Naive thymus-derived CD4-positive, alpha-beta T cell (primary cell): ENCODE measurements at places on chromosomes 16 and 17. TPM values are rescaled to one million over a fixed set of nuclear protein-coding genes. Genes with fewer than 3 reads are reported as not detected.

Gene CWC25
- 53.4 TPM for total RNA-seq

Gene TTYH2
- 9.8 TPM for total RNA-seq

Gene ARMC7
- total RNA-seq, result 17.8 and 19.4 TPM in 2 replicates

Gene PRCD
- total RNA-seq, result not detected

Gene NXPH3
- total RNA-seq, result not detected

Gene CACNG1
- total RNA-seq, result not detected in 2 replicates

Gene PPP1R27
- total RNA-seq, result not detected

GRCh38 chr16:19700319-19700781 lies 17.7 kb downstream of the KNOP1 start:
- H3K4me3 ChIP-seq, result no peak overlapping the region
- peaks cover 34% of the 10 kb centered on the region for H3K4me1 ChIP-seq
- peaks cover 44% of the 10 kb centered on the region for H3K36me3 ChIP-seq

- H3K27ac ChIP-seq, result no peak overlapping the region
- no peaks in the 10 kb centered on the region for H3K36me3 ChIP-seq
- H3K27me3 ChIP-seq, result no peaks in the 10 kb centered on the region
- DNase-seq, result no peak
- no peak overlapping the region for H3K4me3 ChIP-seq
These were observed 7.1 kb downstream of the LGALS3BP start for GRCh38 chr17:78972507-78973105.

- no peak overlapping the region for H3K4me3 ChIP-seq
- peaks cover 4% of the 10 kb centered on the region for H3K4me1 ChIP-seq
- peaks cover 6% of the 10 kb centered on the region for H3K36me3 ChIP-seq
These were observed 18.3 kb downstream of the COQ7 start for GRCh38 chr16:19085679-19086200.

- no peaks in the 10 kb centered on the region for H3K4me1 ChIP-seq
- DNase-seq, result no peak
- no peak overlapping the region for H3K4me3 ChIP-seq
- no peaks in the 10 kb centered on the region for H3K27me3 ChIP-seq
- no peak overlapping the region for H3K27ac ChIP-seq
These were observed 57.4 kb downstream of the SNTB2 start for GRCh38 chr16:69244336-69244735.

GRCh38 chr17:5437721-5438317 lies 1.1 kb downstream of the C1QBP start:
- H3K4me1 ChIP-seq, result peaks cover 19% of the 10 kb centered on the region
- peak overlapping the region; percentile 89 for H3K27ac ChIP-seq
- no peak for DNase-seq
- peaks cover 15% of the 10 kb centered on the region for H3K36me3 ChIP-seq
- no peaks in the 10 kb centered on the region for H3K27me3 ChIP-seq
- peak overlapping the region; percentile 80 for H3K4me3 ChIP-seq

DNA sequence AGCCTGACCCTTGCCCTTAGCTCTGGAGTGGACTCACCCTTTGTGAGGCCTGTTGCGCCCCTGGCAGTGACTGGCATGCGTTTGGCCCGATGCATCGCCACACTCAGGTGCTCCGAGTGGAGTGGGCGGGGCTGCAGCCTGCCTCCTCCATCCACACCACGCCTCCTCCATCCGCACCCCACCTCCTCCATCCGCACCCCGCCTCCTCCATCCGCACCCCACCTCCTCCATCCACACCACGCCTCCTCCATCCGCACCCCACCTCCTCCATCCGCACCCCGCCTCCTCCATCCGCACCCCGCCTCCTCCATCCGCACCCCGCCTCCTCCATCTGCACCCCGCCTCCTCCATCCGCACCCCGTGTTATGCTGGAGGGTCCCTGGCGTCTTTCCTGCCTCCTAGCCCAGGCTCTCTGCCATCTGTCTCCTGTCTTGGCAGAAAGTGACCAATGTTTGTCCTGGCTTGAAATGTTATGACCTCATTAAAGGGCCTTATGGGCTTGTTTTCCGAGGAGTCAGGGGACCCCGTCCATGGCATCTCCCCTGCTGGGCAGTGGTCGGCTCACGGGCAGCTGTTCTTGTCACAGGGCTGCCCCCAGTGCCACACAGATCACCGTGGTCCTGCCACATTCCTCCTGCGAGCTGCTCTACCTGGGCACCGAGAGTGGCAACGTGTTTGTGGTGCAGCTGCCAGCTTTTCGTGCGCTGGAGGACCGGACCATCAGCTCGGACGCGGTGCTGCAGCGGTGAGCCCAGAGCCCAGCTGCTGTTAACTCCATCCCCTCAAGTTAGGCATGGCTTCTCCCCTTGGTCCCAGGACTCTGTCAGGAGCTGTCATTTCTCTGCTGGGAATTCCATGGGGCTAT lies 28.7 kb upstream of the MYO15B start:
- no peaks in the 10 kb centered on the region for H3K27me3 ChIP-seq
- no peak for DNase-seq
- H3K36me3 ChIP-seq, result peaks cover 4% of the 10 kb centered on the region
- H3K4me1 ChIP-seq, result no peaks in the 10 kb centered on the region
- no peak overlapping the region for H3K27ac ChIP-seq

DNA sequence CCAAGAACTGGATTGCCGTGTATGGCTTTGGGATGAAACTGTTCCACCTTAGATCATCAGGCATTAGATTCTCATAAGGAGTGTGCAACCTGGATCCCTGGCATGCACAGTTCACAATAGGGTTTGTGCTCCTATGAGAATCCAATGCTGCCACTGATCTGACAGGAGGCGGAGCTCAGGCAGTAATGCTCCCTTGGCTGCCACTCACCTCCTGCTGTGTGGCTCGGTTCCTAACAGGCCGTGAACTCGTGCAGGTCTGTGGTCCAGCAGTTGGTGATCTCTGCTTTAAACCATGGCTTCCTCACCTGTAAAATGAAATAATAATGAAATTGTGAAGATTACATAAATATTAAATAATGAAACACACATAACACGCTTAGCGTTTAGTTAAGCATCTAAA lies 45.5 kb upstream of the FBXO47 start:
- H3K4me3 ChIP-seq, result no peak overlapping the region
- H3K4me1 ChIP-seq, result peaks cover 17% of the 10 kb centered on the region
- no peaks in the 10 kb centered on the region for H3K27me3 ChIP-seq
- H3K27ac ChIP-seq, result no peak overlapping the region
- DNase-seq, result no peak

- H3K4me3 ChIP-seq, result no peak overlapping the region
- no peaks in the 10 kb centered on the region for H3K4me1 ChIP-seq
- H3K27me3 ChIP-seq, result no peaks in the 10 kb centered on the region
- no peak overlapping the region for H3K27ac ChIP-seq
- DNase-seq, result no peak
These were observed 198.0 kb downstream of the ZNF423 start for GRCh38 chr16:49657736-49658465.

- no peaks in the 10 kb centered on the region for H3K4me1 ChIP-seq
- H3K4me3 ChIP-seq, result no peak overlapping the region
- H3K36me3 ChIP-seq, result no peaks in the 10 kb centered on the region
These were observed 15.4 kb upstream of the TMEM92 start for GRCh38 chr17:50258647-50259476.

DNA sequence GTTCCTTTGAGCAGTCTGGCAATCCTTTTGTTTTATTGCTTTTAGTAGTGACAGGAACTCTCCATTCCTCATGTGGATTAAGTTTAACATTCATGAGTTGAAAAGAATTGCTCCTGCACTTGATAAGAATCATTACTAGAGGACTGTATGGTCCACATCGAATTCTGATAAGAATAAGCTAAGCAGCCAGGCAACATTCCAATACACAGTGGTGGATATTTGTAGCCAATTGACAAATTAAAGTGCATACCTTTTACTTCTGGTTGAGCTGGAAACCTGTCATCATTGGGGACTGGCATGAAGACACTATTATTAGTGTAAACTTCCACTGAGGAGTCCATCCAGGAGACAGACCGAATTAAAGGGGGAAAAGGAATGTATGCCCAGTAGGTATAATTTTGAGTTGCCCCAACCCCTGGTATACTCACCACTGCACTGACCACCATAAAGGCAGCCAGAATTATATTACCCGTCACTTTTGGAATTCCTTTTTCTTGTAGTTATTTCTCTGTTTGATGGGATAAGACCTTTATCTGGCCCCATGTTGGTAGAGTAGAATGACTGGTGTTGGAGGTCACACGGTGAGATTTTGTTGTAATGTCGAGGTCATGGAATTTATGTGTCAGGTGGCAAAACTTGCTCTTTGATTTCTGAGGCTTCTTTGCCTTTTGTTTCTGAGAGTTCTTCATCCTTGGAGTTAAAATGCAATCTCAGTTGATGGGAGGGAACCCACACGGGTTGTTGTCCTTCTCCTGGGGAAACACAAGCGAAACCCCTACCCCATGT lies 72.1 kb upstream of the ARL4D start:
- no peaks in the 10 kb centered on the region for H3K27me3 ChIP-seq
- H3K27ac ChIP-seq, result no peak overlapping the region
- H3K4me1 ChIP-seq, result no peaks in the 10 kb centered on the region
- no peak overlapping the region for H3K4me3 ChIP-seq

DNA sequence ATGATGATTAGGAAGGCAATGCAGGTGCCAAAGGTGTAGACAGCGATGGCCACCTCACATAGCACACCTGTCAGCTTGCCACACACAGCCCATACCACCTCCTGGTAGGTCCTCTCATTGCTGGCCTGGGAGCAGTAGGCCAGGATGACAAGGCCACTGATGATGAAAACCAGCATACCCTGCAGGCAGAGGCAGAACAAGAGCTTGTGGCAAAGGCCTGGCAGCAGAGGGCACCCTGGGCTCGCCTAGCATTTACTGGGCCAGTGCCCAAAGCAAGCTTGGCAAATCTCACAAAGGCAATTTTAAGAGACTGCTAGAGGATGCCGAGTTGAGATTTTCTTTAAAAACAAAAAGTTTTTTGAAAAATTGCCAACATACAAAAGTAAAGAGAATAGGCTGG lies 5.9 kb downstream of the SLC38A7 start:
- H3K36me3 ChIP-seq, result peaks cover 21% of the 10 kb centered on the region
- H3K4me1 ChIP-seq, result peaks cover under 1% of the 10 kb centered on the region
- no peak overlapping the region for H3K27ac ChIP-seq
- no peak overlapping the region for H3K4me3 ChIP-seq
- no peaks in the 10 kb centered on the region for H3K27me3 ChIP-seq

GRCh38 chr16:85512808-85513115 lies 100.4 kb upstream of the GSE1 start:
- no peak for DNase-seq
- H3K27me3 ChIP-seq, result no peaks in the 10 kb centered on the region
- no peaks in the 10 kb centered on the region for H3K36me3 ChIP-seq
- H3K4me1 ChIP-seq, result no peaks in the 10 kb centered on the region
- no peak overlapping the region for H3K4me3 ChIP-seq

- H3K36me3 ChIP-seq, result no peaks in the 10 kb centered on the region
- H3K4me1 ChIP-seq, result peaks cover 6% of the 10 kb centered on the region
- no peak overlapping the region for H3K27ac ChIP-seq
These were observed 1.6 kb upstream of the MRC2 start for GRCh38 chr17:62625870-62626200.

- H3K4me3 ChIP-seq, result no peak overlapping the region
- DNase-seq, result no peak
- H3K4me1 ChIP-seq, result no peaks in the 10 kb centered on the region
- H3K36me3 ChIP-seq, result no peaks in the 10 kb centered on the region
- H3K27me3 ChIP-seq, result no peaks in the 10 kb centered on the region
- no peak overlapping the region for H3K27ac ChIP-seq
These were observed 52.7 kb downstream of the MEAK7 start for GRCh38 chr16:84451781-84452180.

GRCh38 chr17:77382356-77382911 lies 241.7 kb downstream of the SEC14L1 start:
- peaks cover 89% of the 10 kb centered on the region for H3K4me1 ChIP-seq
- peak overlapping the region; percentile 58 for H3K27ac ChIP-seq
- no peaks in the 10 kb centered on the region for H3K36me3 ChIP-seq
- H3K27me3 ChIP-seq, result no peaks in the 10 kb centered on the region
- peak overlapping the region; percentile 17 for H3K4me3 ChIP-seq
- DNase-seq, result peak; percentile 48

DNA sequence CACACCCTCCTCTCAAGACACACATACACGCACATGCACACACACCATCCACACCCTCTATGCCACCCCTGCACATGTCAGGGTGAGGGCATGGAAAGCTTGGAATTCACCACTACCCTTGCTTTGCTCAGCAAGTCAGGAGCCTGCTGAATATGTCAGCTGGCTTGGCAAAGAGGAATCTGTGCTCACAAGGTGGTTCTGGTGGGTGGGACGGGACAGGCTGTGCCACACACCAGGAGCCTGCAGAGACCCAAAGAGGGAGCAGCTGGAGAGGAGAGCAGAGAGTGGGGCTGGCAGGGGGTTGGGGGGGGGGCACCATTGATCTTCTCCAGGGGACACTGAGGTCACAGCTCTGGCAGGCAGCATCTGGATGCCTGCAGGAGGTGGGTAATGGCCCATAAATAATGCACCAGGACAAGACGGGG lies 48.7 kb upstream of the NDRG4 start:
- H3K27ac ChIP-seq, result no peak overlapping the region
- H3K4me3 ChIP-seq, result no peak overlapping the region

GRCh38 chr17:64694207-64694606 lies 32.1 kb upstream of the SMURF2 start:
- H3K27ac ChIP-seq, result no peak overlapping the region
- DNase-seq, result no peak
- no peaks in the 10 kb centered on the region for H3K36me3 ChIP-seq
- no peaks in the 10 kb centered on the region for H3K27me3 ChIP-seq
- H3K4me1 ChIP-seq, result no peaks in the 10 kb centered on the region

- H3K27ac ChIP-seq, result peak overlapping the region; percentile 74
- peak overlapping the region; percentile 37 for H3K4me3 ChIP-seq
- H3K27me3 ChIP-seq, result no peaks in the 10 kb centered on the region
- peaks cover 60% of the 10 kb centered on the region for H3K4me1 ChIP-seq
- no peak for DNase-seq
These were observed 199.8 kb upstream of the CHMP6 start for GRCh38 chr17:80791758-80792284.

DNA sequence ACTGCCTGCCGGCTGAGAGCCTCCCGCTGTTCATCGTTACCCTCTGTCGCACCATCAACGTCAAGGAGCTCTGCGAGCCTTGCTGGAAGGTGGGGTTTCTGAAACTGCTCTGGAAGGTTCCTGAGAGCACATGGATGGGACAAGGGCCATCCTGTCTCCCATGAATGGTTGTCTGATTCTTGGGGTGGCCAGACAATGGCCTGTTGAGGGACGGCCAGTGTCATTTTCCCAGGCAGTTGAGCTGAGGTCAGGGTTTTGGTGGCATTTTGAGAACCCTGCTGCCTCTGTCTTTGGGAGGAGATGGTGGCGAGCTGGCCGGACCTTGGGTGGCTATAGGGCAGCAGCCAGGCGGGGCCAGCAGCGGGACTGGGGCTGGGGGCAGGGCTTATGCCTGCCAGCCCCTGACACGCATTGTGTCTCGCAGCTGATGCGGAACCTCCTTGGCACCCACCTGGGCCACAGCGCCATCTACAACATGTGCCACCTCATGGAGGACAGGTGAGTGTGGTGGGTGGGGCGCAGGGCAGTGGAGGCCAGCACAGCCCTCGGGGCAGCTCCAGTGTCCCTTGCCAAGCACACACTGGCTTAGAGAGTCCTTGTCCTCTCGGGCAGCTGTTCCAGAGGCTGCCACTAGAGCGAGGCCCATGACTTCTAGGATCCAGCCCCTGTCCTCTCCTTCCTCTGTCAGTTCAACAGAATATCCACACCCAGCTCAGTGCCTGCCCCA lies 9.1 kb downstream of the TSC2 start:
- H3K4me3 ChIP-seq, result no peak overlapping the region
- H3K27ac ChIP-seq, result no peak overlapping the region
- H3K36me3 ChIP-seq, result peaks cover 3% of the 10 kb centered on the region
- no peaks in the 10 kb centered on the region for H3K27me3 ChIP-seq
- no peak for DNase-seq
